ENCODE measurements at places on chromosomes 12 and 14.

- no peak for DNase-seq
Observed at GRCh38 chr12:91883811-91884210, 261.8 kb downstream of the BTG1 start.

DNA sequence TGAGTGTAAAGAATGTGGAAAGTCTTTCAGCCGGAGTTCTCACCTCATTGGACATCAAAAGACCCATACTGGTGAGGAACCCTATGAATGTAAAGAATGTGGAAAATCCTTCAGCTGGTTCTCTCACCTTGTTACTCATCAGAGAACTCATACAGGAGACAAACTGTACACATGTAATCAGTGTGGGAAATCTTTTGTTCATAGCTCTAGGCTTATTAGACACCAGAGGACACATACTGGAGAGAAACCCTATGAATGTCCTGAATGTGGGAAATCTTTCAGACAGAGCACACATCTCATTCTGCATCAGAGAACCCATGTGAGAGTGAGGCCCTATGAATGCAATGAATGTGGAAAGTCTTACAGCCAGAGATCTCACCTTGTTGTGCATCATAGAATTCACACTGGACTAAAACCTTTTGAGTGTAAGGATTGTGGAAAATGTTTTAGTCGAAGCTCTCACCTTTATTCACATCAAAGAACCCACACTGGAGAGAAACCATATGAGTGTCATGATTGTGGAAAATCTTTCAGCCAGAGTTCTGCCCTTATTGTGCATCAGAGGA is 25.1 kb upstream of the ZNF268 start:
- no peak for DNase-seq

- DNase-seq: no peak
Observed at GRCh38 chr12:65427646-65428045, 149.2 kb downstream of the MSRB3 start.

- DNase-seq: no peak
Observed at GRCh38 chr12:69901221-69901905, 76.3 kb downstream of the MYRFL start.

DNA sequence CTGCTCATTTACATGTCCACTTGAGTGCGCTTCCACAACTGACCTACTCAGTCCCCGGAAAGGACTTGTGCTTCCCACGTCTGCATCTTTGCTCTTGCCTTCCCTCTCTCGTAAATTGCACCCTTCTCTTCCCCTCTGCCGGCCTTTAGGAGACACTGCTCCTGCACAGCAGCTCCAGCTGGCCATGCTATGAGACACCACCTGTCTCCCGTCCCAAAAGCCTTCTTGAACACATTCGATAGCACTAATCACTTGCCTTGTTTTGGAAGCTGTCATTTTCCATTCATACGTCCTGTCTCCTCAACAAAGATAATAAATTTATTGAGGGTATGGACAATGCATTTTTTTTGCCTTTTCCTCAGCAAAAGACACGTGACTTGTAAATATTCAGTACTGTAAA is 15.7 kb upstream of the KCNA1 start:
- DNase-seq: no peak

DNA sequence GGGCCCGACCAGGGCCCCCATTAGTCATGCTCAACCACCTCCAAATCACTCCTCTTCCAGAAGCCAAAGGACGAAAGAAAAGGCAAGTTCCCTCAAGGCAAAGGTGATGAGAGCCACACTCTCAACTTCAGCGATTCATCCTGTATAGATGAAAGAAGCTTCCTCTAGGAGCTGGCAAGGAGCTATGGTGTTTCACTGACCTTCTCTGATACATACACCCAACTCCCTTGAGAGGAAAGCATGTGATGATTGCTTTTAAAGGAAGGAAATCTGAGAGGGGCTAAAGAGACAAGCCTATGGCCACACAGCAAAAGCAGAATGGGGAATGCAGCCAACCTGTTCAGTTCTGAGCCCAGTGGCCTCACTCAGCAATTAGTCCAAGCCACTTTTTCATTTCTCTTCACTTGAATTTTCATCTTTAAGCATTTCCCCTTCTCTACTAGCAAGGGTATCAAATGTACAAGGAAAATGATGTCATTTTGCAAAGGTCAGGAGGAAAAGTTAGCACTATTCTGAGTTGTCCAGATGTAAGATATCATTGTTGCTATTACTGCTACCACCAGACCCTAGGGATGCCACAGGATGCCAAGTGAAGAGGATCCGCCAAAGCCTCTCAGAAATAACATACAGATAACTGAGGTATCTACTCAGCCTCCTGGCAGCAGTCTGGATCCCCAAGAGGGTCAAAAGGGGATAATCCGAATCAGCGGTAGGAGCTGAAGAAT is 82.5 kb downstream of the MAP3K9 start:
- no peak for DNase-seq

- peak; percentile 87 for DNase-seq
Observed at GRCh38 chr14:49586673-49587460, 687 bp upstream of the RPS29 start.

DNA sequence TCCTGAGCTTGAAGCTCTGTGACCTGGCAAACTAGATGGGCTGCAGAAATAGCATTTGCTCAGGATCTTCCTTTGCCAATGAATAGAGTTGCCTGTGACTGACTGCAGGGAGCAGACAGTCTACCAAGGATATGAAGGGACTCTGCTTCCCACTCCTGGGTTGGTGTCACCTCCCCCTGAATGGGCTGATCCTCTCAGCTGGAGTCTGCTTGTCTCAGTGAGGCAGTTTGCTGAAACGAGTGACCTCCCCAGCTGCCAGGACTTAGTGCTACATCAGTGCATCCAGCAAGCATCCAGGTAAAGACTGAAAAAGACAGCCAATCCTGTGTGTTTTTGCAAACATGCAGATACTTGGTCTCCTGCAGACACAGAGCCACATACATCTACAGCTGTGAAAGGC is 28.5 kb downstream of the PAH start:
- DNase-seq: no peak

GRCh38 chr12:121789800-121790728 is 3.4 kb downstream of the RHOF start:
- peak; percentile 99 for DNase-seq

DNA sequence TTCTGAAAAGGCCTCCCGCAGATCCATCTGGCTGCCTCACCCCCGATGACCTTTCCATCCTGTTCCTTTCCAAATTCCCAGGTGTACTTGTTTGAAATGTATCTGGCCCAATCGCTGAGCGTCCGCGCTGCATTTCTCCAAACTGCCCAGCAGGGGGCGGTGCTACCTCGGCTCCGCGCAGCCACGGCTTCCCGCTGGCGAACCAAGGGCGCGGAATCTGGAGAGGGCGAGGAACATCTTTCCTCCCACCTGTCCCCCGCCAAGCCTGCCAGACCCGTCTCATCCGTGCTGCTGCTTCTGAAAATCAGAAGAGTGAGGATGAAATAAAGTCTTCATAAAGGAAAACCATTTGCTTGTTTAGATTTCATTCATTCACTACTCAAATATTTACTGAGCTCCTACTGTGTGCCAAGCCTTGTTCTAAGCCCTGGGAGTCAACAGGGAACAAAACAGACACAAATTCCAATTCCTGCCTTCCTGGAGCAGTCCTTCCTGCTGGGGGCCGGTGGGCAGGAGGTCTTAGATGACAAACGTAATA is 16.8 kb upstream of the MYL2 start:
- DNase-seq: peak; percentile 59

DNA sequence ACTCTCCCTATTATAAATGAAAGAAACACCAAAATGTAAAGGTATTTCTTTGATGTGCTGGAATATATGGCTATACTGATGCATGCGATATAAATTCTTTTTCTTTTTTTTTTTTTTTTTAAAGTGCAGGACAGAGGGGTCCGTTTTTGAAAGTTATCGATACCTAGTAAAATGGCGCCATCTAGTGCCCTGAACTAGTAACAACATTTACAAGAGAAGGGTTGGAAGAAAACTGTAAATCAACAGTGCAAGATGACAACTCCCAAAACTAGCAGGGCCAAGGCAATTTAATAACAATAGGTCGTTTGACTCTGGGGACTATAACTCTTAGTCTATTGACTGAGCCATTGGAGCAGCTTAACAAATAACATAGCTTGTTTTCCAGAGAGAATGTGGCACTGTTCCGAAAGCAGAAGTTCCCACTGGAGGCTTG is 137.7 kb downstream of the SPTSSA start:
- peak; percentile 70 for DNase-seq

DNA sequence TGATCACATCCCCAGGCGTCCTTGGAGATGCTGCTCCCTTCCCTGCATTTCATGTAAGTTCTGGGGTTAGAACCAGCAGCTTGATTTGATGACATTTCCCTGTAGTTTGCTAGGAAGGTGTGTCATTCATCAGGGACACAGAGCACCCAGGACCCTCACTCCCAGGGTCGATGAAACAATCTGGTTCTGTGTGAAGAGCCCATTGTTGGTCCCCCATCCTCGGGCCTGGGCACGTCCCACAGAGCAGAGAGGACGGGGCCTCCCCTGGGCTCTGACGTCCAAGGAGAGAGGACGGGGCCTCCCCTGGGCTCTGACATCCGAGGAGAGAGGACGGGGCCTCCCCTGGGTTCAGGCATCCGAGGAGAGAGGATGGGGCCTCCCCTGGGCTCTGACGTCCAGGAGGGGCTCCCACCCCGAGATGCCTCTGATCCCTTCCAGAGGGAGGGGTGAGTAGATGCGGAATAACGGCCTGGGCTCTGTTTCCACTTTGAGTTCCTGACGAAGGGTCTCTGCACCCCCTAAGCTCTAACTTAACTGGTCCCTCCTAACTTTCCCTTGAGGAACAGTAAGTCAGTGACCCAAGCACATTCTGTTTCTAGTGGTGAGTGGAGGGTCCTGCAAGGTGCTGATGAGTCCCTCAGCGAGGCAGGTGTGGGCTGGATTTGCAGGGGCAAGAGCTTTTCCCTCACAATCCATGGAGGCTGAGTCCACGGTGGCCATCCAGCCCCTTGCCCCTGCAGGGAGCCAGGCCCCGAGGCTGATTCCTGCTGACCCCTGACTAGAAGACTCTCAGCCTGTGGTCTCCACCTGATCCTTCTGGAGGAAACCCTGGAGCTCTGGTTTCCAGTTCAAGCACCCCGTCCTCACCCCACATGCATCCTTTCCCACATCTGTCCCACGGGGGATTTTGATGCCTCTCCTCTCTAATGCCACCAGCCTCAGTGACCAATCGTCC is 35.5 kb upstream of the SFSWAP start:
- DNase-seq: no peak

- no peak for DNase-seq
Observed at GRCh38 chr14:64704143-64704742, at the start of gene PLEKHG3. Gene PLEKHG3 (plus strand): TSS chr14:64704424. CDS start chr14:64727632, 23,208 bp downstream.

DNA sequence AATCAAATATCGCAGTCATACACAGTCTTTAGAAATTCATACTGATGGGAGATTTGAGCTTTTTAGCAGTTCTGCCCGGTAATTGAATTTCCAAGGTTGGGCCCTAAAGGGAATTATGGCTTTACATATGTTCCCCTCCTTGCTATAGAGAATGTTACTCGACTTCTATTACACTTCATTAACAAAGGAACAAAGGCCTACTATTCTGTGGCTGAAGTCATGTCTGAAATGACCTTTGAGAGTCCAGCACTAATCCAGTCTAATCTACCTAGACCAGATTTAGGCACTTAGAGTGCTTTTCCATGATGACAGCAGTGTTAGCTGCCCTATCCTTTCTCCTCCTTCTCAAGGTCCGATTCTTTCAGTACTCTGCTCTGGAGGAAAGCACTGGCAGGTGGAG is 305.3 kb downstream of the MED13L start:
- no peak for DNase-seq

DNA sequence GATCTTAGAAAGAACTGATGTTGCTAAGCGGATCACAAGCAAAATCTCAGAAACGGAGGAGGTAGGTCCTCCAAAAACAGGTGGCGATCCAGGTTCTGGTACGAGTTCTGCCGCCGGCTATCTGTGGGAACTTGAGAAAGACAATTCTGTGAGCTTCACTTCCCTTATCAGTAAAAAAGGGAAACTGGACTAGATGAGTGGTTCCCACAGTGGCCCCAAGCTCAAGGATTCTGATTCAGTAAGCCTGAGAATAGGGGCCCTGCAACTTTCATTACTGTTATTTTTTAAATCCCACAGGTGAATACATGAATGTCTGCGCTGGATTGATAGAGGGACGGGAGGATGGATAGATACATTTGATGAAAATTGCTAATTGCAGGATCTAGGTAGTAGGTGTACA is 160.2 kb downstream of the PPM1H start:
- DNase-seq: peak; percentile 49

DNA sequence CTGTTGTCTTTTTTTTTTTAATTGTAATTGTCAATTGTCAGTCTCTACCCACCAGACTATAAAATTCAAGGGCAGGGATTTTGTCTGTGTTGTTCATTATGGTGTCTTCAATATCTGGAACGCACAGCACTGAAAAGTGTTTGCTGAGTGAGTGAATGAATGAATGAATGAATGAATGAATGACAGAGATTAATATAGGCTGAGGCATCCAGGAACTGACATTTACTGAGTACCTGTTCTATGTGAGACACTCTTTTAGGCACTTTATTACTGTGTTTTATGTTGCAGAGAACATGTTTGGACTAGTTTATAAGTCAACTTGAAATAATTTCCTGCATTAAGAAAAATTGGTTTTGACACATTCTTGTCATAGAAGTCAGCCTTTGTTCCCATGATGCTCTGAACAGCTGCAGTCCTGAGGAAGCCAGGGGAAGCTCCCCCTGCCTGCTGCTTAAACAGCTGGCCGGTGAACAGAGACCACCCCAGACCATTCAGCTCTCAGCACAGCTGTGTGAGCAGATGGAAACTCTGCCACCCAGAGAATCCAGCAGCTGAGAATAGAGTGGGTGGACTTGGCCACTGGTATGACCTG is 160.7 kb upstream of the CCND2 start:
- no peak for DNase-seq

GRCh38 chr14:44589180-44589579 is 82.1 kb upstream of the FSCB start:
- DNase-seq: no peak

- peak; percentile 37 for DNase-seq
Observed at GRCh38 chr12:45268672-45269411, 52.9 kb downstream of the ANO6 start.

GRCh38 chr14:59897757-59898383 is 22.1 kb upstream of the LRRC9 start:
- DNase-seq: peak; percentile 8

DNA sequence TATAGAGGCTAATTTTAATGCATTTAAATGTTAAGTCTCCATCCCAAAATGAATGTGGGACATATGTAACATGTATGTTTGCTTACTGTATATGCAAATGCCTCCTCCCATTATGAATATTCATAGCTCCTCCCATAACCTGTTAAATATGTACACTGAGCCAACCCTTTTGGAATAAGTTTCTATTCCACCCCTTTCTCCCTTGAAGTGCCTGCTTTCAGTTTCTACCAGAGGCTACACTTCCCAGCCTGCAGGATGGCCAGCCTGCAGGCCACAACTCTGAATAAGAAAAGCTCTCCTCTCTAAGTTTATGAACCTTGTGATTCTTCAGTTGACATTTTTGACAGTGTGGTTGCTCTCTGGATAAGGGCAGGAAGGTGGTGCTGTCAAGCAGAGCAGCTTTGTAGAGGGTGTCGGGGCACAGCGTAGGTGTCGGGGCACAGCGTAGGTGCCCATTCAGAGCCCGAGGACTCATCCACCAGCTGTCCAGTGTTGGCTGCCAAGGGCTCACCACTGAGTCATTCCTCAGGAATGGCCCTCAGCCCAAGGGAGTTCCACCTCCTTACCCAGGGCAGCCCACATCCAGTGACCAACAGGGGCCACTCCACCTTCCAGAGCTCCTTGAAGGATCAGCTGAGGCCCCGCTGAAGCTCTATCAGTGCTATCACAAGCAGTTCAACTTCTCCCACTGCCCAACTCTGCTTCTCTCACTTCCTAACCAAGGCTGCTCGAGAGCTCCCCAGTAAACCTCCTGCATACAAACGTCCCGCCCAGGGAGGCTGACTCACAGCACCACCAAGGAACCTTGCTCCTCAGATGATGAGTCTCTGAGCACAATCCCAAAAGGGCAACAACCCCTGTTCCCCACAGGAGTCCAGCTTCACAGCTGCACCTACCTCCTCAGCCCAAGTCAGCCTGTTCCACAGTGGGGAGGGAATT is 31.4 kb downstream of the VWF start:
- DNase-seq: no peak
